ENCODE measurements at places on chromosomes 2 and 18.

DNA sequence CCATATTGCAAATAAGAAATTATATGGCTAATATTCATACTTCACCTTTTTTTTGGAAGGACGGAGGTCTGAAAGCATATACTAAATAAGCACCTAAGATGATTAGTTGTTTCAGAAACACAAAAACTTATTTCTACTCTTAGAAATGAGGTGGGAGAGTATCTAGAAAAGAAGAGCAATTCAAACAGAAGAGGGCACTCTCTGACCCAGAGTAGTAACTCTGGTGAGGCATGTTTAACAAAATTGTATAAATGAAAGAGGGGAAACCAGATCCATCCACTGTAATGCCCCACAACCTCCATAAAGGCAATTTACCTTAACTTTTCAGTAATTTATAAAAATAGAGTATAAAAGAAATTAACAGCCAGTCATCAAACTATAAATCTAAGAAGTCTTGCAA, 669.6 kb upstream of the VRK2 start:
- DNase-seq: no peak

- no peak for DNase-seq
Measured at GRCh38 chr2:225083276-225083675, 41.0 kb upstream of the DOCK10 start.

DNA sequence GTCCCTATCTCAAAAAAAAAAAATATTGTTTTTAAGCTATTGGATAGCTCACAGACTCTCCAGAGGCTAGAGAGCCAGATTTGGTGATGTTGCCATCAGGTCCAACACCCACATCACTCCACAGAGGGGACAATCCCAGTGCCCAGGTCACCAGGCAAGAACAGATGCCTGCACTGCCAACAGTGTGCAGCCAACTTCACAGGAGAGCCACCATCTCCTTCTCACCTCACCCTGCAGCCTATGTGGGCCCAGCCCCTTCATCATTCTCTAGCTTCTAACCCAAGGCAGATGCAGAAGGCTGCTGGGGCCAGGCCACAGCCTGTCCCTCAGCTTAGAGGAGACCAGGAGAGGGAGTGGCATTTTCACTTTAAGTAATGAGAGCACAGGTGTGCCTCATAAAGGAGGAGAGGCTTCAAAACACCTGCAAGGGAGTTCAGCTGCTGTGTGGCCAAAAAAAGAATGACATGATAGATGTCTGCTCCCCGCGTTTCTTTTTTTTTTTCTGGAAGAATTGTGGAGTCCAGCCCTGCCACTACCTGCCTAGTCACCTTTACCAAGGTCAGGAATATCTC, 98.0 kb upstream of the ZSWIM2 start:
- DNase-seq: no peak

DNA sequence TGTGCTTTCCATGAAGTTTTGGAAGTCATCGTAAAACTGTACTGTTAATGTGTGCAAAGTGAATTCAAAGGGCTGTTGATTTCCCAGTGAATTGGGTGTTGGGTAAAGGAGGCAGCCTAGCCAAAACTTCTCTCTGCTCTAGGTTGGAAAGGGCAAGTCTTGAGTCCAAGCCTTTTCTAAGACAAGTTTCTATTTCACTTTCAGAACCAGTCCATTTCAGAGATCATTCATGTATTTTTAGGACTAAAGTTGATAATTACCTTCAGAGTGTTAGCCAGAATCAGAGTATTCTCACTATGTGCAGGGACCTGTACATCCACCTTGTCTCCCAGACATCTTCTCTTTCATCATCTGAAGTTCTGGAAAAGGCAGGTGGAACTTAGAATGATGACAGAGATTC, 636.1 kb upstream of the KLHL29 start:
- no peak for DNase-seq

GRCh38 chr2:211793690-211794089, 744.9 kb downstream of the ERBB4 start:
- DNase-seq: no peak

GRCh38 chr18:49481317-49481716, 5.7 kb downstream of the C18orf32 start:
- no peak for DNase-seq

- no peak for DNase-seq
Measured at GRCh38 chr2:201114846-201115245, 1.1 kb upstream of the CFLAR start.

- DNase-seq: no peak
Measured at GRCh38 chr2:173793709-173794565, 171.2 kb downstream of the SP3 start.

DNA sequence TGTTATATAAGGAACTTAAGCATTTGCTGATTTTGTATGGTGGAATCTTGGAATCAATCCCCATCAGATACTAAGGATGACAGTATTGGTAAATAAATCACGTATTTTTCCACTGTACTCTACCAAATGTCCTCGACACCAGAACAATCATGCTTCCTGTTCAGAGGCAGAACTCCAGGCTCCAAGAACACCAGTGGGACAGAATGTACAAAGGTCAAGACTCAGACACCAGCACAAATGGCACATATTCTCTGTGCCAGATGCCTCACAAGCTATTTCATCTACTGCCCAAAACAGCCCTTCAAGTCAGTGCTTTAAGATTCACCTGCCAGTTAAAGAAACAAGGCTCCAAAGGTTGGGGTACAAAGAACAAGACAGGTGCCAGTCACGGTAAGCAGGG, 420.5 kb downstream of the STK39 start:
- DNase-seq: no peak

DNA sequence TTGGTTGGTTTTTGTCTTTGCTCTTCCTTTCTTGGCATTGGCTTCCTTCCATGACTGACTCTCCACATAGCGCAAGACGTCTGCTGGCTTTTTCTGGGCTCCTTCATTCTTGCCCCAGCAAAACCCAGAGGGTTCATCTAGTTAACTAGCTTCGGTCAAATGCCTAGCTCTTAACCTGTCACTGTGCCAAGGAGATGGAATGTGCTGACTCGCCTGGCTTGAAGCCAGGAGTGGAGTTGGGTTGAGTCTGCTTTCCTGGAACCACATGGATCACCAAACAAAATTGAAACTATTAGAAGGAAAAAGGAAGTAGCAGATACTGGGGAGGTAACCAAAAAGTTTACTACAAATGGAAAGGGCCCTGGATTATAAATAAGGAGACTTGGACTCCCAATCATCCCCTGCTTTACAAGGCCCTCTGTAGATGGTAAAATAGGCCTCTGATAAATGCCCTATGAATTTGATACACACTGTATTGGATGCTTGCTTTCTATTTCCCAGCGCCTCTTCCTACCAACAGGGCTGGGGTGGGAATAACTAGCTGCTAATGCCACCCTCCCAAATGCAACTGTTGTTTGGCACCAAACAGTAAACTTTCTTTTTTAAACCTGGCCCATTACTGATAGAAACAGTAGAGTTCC, 11.3 kb downstream of the MALT1 start:
- DNase-seq: no peak

DNA sequence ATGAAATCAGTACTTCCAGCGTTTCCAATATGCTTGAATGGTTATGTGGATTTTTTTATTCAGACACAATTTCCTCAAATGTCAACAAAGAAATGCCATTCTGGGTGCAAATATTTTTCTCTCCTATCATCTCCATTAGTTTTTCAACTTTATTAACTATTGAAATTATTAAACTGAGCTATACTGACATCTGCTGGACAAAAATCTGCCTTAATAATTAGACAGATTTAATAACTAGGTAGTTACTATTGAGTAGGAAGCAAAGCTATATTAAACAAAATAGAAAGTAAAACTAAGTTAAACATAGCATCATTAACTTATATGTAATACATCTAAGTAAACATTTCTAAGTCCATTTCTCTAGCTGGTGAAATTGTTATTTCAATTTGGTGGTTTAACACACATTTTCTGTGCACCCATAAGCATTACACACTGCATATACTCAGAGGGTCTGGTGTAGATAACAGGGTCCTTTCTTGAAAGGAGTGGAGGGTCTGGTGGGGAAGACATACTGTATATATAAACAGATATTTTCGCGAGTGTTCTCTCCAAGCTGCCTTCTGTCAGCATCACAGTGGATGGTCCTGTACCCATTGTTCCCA, 77.0 kb downstream of the LANCL1 start:
- no peak for DNase-seq

- no peak for DNase-seq
Measured at GRCh38 chr2:127698553-127699355, 2.5 kb upstream of the SFT2D3 start.

DNA sequence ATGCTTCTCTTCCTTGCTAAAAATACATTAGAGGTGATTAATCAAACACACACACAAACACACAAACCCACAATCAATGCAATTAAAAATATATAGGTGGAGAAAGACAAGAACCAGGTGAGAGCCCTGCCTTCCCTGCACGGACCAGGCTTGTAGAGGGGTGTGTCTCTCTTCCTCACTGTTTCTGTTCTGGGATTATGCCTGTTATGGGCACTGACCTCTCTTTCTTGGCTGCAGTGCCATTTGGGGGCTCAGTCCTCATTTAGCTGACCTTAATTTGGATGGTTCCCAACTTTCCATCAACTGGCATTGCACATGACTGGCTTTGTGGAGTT, 89.8 kb downstream of the SH3RF3 start:
- DNase-seq: no peak

GRCh38 chr2:134420259-134420658, 166.4 kb downstream of the MGAT5 start:
- DNase-seq: no peak

DNA sequence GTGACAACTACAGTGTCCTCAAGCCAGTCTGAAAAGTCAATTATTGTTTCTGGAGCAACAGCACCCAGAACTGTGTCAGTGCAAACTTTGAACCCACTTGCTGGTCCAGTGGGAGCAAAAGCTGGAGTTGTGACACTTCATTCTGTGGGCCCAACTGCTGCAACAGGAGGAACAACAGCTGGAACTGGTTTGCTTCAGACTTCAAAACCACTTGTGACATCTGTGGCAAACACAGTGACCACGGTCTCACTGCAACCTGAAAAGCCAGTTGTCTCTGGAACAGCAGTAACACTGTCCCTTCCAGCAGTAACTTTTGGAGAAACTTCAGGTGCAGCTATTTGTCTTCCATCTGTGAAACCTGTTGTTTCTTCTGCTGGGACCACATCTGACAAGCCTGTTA, 59.8 kb downstream of the TAF4B start:
- no peak for DNase-seq

GRCh38 chr2:197813093-197813787, 8.8 kb downstream of the PLCL1 start:
- no peak for DNase-seq

DNA sequence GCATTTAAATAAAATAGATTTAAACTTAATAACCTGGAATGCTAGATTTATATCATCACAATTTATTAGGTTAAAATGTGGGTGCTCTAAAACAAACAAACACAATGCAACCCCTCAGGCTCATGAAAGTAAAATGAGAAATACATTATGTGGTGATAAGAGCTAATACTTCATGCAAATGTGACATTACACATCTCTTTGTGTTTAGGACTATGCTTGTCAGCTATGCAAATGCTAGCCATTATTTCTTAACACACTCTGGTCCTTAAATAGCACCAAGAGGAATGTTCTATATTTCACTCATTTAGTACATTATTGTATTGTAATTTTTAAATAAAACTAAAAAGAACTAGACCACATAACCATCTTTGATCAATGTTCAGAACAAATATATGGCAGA, 627.6 kb downstream of the DPP10 start:
- no peak for DNase-seq

DNA sequence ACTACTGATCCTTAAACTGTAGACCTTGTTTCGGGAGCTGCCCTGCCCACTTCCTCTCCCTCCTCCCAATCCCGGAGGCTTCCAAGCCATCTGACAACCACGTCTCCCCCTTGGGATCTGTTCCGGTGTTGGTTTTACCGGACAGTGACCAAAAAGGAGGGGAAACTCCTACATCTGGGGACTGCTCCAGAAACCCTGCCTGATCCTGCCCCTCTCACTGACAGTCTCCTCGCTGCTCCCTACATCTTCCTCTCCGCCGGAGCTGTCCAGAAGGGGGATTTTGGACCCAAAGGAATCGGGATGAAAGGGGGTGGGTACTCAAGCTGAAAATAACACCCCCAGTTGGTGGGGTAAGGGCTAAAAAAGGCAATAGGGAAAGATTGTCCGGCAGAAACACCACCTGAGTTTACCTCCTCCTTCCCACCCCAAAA, 1.5 kb downstream of the INO80D start:
- DNase-seq: no peak

- DNase-seq: no peak
Measured at GRCh38 chr2:214077727-214078126, 333.1 kb upstream of the VWC2L start.

DNA sequence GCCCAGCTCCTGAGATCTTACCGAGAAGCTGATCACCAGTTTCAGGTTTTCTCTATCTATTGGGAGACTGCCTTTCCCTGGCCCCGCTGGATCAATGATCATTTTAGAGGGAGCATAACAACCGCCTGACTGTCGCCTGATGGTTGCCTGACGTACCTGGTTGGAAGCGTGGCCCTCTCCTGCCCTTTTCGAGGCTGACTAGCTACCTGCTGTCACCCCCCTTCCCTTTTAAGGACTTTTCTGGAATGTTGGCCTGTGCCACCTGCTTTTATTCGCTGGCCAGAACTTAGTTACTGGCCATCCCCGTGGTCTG, 562 bp upstream of the MFSD2B start:
- DNase-seq: no peak

- DNase-seq: no peak
Measured at GRCh38 chr2:18803141-18803939, 214.0 kb upstream of the NT5C1B start.

GRCh38 chr2:127044977-127045661, 61.8 kb downstream of the BIN1 start:
- DNase-seq: no peak

GRCh38 chr2:43131051-43131889, 95.1 kb downstream of the ZFP36L2 start:
- peak; percentile 64 for DNase-seq

DNA sequence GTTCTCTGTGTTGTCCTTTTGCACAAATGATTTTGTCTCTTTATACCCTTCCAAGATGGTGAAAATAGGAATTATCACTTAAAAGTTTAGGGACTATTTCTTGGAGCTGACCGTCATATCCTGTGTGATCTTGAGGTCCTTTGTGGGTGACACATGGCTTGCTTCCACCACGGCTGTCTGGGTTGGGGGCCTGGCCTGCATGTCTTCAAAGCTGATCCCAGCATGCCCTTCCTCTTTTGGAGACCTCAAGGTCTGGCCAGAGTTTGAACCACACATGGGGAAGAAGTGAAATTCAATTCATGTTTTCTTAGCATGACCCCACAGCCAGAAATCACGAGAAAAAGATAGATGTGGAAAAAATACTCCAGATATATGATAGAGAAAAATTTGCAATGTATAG, 14.0 kb downstream of the SFTPB start:
- DNase-seq: no peak

GRCh38 chr2:66874411-66874810, 439.5 kb downstream of the MEIS1 start:
- DNase-seq: no peak
